Activated CD4-positive, alpha-beta T cell treated with anti-CD3 and anti-CD28 coated beads, Interleukin-2, amount 50 U/mL, for 16 hours (primary cell): ENCODE measurements at places on chromosomes 11 and 22.

GRCh38 chr11:31825838-31826484, 14.8 kb upstream of the PAX6 start:
- no peak for DNase-seq

GRCh38 chr11:74731301-74732094, at the start of gene CHRDL2:
Gene CHRDL2, minus strand, starts transcription at chr11:74731426. Its CDS starts 538 bp downstream, at chr11:74730888.
- no peak for DNase-seq

DNA sequence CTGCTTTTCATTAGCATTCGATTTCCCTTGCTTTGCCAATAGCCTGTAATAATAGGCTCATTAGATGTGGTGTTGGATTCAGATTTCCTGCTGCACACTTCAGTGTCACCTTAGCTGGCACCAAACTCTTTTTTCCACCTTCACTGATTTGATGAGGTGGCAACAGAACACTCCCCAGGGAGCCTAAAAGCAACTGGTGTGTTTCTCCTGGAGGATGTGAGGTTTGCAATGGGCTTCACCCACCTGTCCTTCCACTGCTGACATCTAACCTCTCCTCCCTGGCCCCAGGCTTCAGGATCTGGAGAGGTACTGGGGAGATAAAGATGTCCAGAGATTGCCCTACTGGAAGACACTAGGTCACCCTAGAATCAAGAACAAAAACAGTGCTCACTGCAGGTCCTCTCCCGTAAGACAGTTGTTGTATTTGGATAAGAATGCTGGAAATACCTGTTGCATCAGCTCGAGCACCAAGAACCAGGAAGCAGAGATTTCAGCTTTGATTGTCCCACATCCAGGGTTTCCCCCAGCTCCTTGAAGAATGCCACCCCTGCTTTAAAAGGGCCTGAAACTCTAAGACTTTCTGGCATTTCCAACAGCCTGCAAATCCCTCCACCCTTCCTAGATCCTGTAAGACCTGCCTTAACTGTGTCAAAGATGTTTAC, 96.9 kb downstream of the SLC1A2 start:
- DNase-seq, result no peak

- no peak for DNase-seq
Measured at GRCh38 chr11:34104680-34105078, 750 bp upstream of the NAT10 start.

DNA sequence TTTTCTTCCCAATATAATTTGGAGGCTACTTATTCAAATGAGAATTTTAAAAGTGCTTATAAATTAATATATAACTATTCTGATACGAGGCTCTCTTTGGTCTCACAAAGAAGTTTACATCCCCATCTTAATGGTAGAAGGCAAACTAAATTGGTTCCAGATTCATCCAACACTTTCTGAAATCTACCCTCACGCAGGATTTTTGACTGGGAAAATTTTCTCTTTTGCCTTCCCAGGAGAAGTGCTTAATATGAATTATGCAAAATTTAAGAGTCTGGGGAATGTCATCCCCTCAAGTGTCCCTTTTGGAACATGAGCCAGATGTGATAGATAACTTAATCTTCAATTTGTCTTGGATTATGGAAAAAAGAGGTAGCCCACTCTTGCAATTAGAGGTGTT, at the start of gene OR4C11:
TSS of gene OR4C11 (minus strand) at position 101 of the 400 bp plus-strand sequence. CDS start 3,272 bp downstream, outside the sequence.
- no peak for DNase-seq

DNA sequence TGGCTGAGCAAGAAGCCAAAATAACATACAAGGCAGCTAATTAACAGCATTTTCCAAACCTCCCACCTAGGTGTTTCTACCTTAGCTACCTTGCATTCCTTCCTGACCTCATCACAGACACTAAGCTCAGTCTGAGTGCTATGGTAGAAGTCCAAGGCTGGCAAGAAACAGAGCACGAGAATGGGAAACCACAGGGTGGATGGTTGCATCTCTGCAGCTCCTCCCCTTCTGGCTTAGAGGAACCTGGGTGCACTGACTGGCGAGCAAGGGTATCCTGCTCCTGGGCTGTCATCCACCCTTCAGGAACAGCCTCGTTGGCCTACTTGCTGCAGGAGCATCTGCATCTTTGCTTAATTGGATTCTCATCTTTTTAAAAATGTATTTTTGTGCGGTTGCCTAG, 73.1 kb upstream of the KIRREL3 start:
- no peak for DNase-seq

- no peak for DNase-seq
Measured at GRCh38 chr11:65560555-65561418, 2.6 kb upstream of the LTBP3 start.

GRCh38 chr22:20779818-20780158, 5.9 kb downstream of the SERPIND1 start:
- DNase-seq, result no peak

- no peak for DNase-seq
Measured at GRCh38 chr11:26608507-26609146, 36.6 kb upstream of the MUC15 start.

- no peak for DNase-seq
Measured at GRCh38 chr11:111137846-111138245, 107.7 kb upstream of the POU2AF2 start.

- no peak for DNase-seq
Measured at GRCh38 chr11:1773994-1774550, 10.3 kb upstream of the CTSD start.

GRCh38 chr22:44003405-44004103, 20.5 kb upstream of the PARVB start:
- DNase-seq, result no peak

- no peak for DNase-seq
Measured at GRCh38 chr11:111397034-111397433, 18.0 kb upstream of the POU2AF1 start.

- no peak for DNase-seq
Measured at GRCh38 chr22:42281706-42282251, 11.3 kb upstream of the TCF20 start.

GRCh38 chr11:77371646-77372045, 70.2 kb upstream of the GDPD4 start:
- no peak for DNase-seq

- no peak for DNase-seq
Measured at GRCh38 chr11:11966354-11966741, 42.1 kb downstream of the DKK3 start.

DNA sequence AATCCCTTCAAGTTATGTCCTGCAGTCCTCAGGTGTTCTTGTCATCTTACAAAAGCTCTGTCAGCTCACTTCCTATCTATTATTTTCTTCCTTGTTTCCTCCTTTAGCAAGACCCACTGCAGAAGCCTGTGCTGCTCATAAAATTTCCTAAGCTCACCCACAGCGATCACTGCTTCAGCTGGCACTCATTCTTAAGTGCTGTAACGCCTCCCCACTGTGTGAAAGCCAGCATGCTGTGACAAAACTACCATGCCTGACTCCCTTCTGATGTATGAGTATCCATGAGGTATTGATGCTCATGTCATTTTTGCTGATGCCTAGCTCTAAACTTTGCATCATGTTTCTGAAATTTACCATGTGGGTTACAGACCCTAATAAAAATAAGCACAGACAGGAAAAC, 41.5 kb upstream of the CNTN5 start:
- DNase-seq, result no peak

GRCh38 chr11:123577081-123577598, 77.3 kb downstream of the SCN3B start:
- peak; percentile 64 for DNase-seq

GRCh38 chr11:60781286-60781980, 3.7 kb upstream of the MS4A10 start:
- no peak for DNase-seq

GRCh38 chr11:133263332-133263731, 269.0 kb downstream of the OPCML start:
- DNase-seq, result no peak

- DNase-seq, result no peak
Measured at GRCh38 chr11:75051043-75051442, 45.6 kb downstream of the OR2AT4 start.

DNA sequence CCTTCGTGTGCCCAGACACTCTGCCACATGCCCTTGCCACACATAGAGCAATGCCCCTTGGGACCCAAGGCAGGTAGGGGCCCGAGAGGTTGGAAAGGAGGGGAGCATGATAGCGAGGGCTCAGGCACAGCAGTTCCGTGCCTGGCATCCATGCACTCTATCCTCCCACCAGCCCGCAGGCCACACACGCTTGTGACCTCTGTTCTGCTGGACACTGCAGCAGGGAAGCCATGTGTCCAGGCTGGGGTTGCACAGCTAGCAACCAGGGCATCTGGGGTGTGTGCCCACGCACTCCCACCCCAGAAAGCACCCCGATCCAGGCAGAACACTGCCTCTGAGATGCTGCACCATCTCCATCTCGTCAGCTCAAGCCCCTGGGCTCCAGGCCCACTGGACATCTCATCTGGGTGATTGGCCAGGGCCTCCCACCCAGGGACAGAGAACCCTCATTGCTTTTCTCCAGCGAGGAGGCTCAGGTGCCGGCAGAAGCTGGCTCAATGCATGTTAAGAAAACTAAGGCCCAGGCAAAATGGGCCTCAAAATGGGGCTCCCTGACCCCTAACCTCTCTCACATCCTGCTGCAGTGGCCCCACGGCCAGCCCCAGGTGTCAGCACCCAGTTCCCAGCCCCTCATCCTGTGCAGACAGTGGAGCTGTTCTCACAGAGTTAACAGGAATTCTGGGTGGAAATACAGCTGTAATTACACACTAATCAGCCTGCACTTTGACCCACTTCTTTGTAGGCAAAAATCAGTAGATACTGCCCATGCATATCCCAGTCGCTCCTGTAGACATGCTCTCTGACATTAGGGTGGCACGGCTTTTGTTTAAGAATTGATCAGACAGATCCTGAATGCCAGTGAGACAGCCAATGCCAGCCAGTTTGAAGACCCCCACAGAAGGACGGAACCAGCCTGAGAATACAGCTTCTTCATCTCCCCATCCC, 173.9 kb upstream of the B3GAT1 start:
- DNase-seq, result no peak

DNA sequence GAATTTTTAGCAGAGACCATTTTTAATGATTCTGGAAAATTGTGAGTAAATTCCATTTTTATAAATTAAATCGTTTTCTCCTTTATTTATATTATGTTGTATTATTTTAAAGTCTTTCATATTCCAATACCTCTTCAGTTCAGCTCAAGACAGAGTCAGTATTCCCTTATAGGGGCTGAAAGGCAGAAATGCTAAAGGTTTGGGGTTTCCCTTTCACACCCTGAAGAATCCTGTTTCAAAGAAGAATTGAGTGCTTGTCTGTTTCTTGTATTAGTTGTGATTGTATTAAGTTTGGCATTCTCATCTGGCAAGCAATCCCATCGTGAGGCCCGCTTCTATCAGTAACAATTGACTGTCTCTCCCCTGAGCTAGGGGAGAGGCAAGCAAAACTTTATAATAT, 57.4 kb downstream of the PACSIN2 start:
- DNase-seq, result no peak

DNA sequence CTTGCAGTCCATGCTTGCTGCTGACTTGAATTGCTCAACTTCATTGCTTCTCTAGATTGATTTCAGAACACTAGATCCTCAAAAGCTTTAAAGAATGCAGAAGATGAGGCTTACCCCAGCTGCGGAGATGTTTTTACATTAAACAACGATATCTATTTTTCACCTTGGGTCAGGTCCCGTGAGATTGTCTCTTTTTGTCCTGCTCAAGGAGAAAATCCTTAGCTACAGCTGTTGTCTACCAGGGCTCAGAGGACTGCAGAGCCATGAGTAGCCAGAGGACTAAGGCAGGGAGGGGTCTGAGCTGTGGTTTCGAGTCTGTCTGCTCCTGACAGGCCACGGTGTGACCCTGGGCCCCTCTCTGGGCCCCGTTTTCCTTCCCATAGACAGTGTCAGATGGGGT, 51.4 kb downstream of the PKNOX2 start:
- DNase-seq, result no peak

- no peak for DNase-seq
Measured at GRCh38 chr11:11309906-11310305, 43.1 kb downstream of the CSNK2A3 start.

DNA sequence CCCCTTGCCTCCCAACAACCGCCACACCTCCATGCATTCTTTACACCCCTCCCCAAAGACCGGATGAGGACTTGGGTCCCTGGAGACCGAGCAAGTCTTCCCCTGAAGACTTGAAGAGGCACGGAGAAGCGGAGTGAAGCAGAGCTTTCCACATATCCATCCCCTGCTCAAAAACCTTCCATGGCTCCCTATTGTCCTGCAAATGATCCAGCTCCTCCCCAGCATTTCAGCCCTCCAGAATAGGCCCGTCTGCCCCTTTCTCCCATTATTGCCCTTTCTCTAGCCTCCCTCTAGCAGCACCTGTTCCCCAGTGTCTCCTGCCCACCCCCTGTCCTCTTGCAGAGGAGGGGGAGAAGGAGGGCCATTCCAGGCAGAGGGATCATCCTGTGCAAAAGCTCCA, 59.8 kb downstream of the CYTH4 start:
- DNase-seq, result no peak

DNA sequence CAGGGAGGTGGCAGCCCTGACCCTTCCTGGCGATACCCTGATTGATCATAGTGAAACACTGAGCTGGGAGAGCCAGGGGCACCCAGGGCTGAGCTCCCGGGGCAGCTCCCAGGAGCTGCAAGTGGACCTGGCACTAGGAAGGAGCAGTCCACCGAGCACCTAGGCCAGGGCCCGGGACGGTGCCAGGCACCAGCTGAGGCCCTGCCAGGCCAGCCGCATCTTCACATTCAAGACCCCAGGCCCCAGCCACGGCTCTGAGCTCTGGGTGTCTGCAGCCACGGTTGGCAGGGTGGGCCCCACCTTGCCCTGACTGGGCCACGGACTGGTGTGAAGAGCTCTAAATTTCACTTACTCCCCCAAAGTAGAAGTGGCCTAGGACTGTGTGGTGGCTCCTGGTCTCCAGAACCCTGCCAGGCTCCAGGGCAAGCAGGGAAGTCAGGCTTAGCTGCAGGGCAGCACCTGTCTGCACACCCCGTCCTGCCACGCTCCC, 58.3 kb downstream of the RTN4R start:
- DNase-seq, result no peak

DNA sequence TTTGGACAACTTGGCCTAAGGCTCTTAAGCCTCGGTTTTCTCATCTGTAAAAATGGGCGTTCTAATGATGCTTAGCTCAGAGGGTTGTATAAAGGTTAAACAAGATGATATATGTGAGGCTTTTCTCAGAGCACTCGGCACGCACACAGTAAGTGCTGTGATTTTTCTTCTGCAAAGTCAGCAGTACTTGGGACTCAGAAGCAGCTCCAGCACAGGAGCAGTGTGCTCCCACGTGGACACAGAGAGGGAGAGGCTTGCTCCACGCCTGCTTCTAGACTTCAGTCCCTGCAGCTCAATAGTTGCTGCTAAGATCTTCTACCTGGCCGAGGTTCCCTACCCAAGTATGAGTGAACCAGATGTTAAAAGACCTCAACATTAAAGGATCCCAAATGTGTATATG, 39.9 kb upstream of the PHF21A start:
- DNase-seq, result no peak
